ENCODE measurements at places on chromosomes 5 and 9. TPM values are rescaled to one million over a fixed set of nuclear protein-coding genes. Genes with fewer than 3 reads are reported as not detected.

DNA sequence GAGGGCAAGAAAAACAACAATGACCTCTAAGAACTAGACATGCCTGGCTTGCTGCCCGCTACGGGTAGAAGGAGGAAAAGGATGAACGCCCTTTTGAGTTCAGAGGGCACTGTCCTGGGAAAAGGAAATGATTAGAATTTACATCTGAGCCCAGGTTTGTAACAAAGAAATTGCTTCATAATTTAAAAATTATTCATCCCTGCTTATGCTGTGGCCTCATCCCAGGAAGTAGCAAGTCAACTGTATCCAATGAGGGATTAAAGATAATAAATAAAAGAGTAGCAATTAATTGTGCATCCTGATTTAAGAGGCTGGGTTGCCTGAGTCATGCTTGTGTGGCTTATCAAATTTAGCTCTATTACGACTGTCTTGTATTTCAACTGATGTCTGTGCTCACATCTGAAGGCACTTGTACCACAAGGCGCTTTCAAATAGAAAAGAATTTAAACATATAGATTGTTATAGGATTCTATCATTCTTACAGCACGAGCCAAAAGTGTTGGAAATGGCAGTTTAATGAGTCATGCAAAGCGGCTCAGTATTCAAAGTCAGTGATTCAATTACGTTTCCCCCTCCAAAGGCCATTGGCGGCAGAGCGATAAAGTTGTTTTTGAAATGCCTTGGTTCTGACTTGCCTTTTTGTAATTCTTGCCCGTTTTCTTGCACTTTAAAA, 40.0 kb upstream of the DMRT1 start:
- H3K36me3 ChIP-seq = no peaks in the 10 kb centered on the region
- no peaks in the 10 kb centered on the region for H3K27me3 ChIP-seq
- no peak overlapping the region for H3K4me3 ChIP-seq
- DNase-seq = no peak
- no peaks in the 10 kb centered on the region for H3K4me1 ChIP-seq

DNA sequence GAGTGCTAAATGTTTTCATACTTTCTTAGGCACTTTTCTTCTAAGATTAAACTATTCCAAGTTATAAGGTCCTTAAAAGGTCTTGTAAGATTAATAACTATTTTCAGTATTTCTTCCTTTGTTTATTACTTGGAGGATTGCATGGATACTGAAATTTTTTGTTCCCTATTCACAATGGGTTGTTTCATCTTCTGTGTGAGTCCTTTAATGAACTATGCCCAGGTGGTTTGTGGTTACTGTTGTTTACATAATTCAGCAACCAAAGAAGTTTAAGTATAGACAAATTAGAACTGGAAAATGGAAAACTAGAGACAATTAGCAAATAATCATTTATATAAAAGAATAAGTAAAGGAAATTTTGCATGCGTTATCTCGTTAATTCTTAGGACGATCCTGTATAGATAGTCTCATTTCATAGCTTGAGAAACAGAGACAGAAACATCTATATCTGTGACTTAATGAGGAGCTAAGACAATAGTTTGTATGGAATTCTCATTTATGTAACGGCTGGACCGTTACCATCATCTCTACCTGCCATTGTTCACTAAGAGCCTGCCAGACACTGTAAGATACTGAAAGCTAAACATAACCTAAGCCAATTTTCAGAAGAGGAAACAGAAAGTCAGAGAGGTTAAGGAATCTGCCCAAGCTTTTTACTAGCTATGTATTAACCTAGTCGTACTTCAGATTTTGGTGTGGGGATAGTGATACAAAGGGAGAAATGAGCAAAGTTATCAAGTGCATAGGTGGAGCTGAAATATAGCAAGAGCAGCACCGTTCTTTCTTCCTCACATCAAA, 148.2 kb downstream of the PAM start:
- H3K4me1 ChIP-seq = peaks cover 6% of the 10 kb centered on the region
- no peak overlapping the region for H3K27ac ChIP-seq
- H3K27me3 ChIP-seq = no peaks in the 10 kb centered on the region

DNA sequence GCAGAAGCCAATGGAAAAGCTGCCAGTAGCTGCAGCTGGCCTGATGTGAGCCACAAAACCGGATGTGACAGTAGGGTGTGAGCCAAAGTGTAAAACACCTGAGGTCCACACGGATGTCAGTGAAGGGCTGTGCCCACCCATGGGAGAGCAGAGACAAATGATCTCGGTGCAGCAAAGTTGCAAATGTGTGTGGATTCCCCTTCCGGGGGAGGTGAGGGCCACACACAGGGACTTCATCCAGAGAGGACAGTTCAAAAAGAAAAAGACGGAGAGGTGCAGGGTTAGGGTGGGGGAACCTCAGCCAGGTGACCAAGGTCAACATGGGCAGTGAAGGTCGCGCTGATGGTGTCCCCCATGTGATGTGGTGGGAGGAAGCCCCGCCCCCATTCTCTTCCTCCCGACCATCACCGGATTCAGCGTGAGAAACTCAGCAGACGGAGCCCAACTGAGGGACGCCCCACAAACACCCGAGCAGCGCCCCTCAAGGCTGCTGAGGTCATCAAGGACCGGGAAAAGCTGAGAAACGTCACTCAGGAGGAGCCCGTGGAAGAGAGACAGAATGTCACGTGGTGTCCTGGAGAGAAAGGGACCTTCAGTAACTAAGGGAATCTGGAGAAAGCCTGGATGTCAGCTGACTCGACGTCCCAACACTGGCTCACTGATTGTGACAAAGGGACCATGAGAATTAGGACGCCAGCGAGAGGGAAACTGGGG, 11.4 kb upstream of the PTGDS start:
- H3K36me3 ChIP-seq = no peaks in the 10 kb centered on the region
- no peak overlapping the region for H3K4me3 ChIP-seq
- DNase-seq = no peak
- no peak overlapping the region for H3K27ac ChIP-seq

- peaks cover 9% of the 10 kb centered on the region for H3K4me1 ChIP-seq
- H3K36me3 ChIP-seq = no peaks in the 10 kb centered on the region
- no peak overlapping the region for H3K4me3 ChIP-seq
- no peak overlapping the region for H3K27ac ChIP-seq
- H3K27me3 ChIP-seq = no peaks in the 10 kb centered on the region
Measured at GRCh38 chr5:125125031-125125823, 378.8 kb upstream of the ZNF608 start.

DNA sequence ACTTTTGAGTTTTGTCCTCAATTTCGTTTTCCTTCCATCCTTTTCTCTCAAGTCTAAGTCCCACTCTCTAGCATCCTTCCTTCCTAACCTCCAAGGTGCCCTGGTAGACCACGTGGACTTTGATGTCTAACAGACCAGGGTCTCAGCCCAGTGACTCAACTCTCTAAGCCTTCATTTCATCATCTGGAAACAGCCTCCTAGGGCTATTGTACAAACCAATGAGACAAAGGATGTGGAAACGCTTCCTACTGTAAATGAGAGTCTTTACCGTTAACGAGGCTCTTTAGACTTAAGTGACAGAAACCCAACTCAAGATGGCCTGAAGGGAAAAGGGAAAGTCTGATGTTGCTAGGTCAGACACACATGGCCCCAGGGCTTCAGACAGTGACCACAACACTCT, 49.2 kb upstream of the CPLX2 start:
- no peaks in the 10 kb centered on the region for H3K4me1 ChIP-seq
- H3K27ac ChIP-seq = no peak overlapping the region
- H3K4me3 ChIP-seq = no peak overlapping the region
- H3K27me3 ChIP-seq = peaks cover 16% of the 10 kb centered on the region
- no peak for DNase-seq

- no peaks in the 10 kb centered on the region for H3K27me3 ChIP-seq
- H3K27ac ChIP-seq = no peak overlapping the region
- no peak overlapping the region for H3K4me3 ChIP-seq
Measured at GRCh38 chr5:20524991-20525529, 537.1 kb upstream of the CDH18 start.

DNA sequence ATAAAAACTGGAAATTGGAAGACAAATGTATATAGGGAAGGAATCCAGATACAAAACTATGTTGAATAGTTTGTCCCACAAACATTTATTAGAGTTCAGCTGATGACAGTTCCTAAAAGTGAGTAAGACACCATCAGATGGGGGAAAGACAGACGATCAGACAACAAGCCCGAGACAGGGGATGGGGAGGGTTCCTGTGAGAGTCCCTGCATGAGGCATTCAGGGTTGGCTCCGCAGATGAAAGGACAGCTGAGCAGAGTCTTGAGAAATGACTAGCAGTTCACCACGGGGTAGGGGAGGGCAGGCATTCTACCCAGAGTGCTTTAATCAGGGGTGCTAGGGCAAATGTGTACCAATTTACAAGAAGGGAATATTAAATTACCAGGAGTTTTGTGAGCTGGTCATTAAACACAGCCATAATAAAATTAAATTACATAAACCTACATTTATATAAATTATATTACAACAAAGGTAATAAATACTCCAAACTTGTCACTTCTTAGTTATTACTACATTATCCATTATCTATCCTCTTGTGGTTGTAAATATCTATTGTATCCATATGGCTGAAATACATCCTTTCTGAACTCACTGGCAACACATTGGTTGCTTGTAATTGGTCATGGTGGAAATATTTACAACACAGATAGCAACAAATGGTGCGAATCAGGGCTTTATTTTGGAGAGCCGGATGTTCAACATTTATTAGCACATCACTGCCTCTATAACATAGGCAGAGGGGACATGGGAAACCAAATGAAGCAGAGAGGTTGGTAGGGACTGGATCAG, 27.8 kb downstream of the TNFSF15 start:
- DNase-seq = no peak
- H3K27me3 ChIP-seq = peaks cover 14% of the 10 kb centered on the region
- H3K27ac ChIP-seq = no peak overlapping the region
- H3K4me3 ChIP-seq = no peak overlapping the region

DNA sequence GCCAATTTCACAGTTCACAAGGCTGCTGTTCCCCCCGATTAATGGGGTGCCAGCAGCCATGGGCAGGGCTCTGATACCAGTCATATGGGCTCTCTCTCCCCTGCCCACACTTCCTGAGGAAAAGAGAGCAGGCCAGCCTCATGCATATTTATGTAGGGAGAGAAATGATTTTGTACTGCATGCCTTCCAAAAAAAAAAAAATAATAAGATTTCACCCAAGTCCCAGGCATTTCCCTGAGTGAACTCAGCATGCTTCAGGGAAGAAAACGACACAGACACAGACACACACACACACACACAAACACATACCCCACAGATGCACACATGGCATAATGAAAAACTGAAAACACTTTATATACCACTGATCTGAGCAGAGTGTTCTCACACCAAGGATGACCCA, 232.8 kb downstream of the ASTN2 start:
- DNase-seq = no peak
- no peak overlapping the region for H3K27ac ChIP-seq
- H3K4me1 ChIP-seq = no peaks in the 10 kb centered on the region
- no peak overlapping the region for H3K4me3 ChIP-seq
- H3K36me3 ChIP-seq = peaks cover 6% of the 10 kb centered on the region

DNA sequence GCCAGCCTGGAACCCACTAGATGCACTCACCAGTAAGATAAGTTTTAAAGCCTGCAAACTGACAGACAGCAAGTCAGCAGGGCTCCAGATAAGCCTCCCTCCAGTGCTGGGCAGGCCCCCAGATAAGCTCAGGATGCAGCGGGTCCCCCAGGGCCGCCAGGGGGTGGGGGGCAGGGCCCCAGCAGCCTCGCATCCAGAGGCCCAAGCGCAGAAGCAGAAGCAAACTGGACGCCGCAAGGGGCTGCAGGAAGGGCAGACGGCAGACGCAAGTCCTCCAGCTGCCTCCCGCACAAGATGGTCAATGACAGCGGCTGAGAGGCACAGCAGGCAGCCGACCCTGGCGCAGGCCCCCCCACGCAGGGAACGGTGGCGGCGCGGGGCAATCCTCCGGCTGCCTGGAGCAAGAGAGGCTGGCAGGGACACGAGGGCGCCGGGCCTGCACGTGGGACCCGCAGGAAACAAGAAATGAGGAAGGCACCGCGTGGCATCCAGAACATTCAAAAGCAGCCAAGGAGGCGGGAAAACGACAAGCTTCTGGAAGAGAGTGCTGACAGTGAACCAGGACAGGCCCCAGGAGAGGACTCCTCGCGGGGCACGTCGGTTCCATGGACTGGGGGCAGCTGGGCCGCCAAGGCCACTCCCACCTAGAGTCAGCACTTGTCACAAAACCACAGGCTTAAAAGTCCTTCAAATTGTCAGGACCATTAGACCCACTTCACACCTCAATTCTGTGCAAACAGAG, 49.8 kb downstream of the ROR2 start:
- H3K27ac ChIP-seq = no peak overlapping the region
- no peaks in the 10 kb centered on the region for H3K27me3 ChIP-seq
- no peaks in the 10 kb centered on the region for H3K36me3 ChIP-seq
- DNase-seq = no peak

Gene SLC34A1
- total RNA-seq = not detected

Data from progenitor cell of endocrine pancreas (in vitro differentiated cells).